ENCODE measurements at places on chromosomes 5 and 9. TPM values are rescaled to one million over a fixed set of nuclear protein-coding genes. Genes with fewer than 3 reads are reported as not detected.

Gene RPS23
- 2,292 TPM for polyA plus RNA-seq

Gene PCDHB12
- polyA plus RNA-seq = 5.0 TPM

Gene CENPK
- 30.3 TPM for polyA plus RNA-seq

Gene ELOVL7
- 12.2 TPM for polyA plus RNA-seq

Gene ANKRD33B
- 1.9 TPM for polyA plus RNA-seq

Gene INSL6
- polyA plus RNA-seq = 1.1 TPM

Gene KIAA0825
- 5.0 TPM for polyA plus RNA-seq

DNA sequence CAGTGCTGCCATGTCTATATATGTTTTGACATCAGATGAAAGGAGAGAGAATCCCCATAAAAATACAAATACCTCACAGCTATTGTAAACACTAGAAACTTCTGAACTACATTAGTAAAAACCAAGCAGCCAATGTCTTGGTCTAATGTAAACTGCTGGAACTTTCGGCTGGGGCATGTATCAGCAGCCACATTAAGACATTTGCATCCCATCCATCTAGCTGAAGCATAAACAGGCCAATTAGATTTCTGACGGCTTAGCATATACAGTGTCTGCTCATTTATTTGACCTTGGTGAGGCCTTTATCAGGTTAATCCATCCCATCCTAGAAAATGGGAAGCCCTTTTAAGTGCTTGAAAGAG, 65.7 kb downstream of the PTCH1 start:
- no peak for DNase-seq

DNA sequence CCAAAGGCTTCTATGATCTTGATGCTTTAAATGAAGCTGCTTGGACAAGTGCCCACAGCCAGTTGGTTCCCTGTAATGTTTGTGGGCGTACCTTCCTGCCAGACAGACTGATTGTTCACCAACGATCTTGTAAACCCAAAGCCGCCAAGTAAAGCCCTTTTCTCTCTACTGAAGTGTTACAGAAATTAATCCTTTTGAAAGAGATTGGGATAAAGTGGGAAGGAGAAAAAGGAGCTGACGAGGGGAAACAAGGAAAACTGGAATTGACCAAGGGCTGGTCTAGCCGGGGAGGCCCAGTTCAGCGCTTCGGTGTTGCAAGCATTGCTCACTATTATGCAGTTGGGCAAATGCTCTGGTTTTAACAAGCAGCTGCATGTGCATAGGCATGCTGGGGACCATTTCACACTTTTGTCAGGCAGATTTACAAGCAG, 53.2 kb downstream of the ZNF474 start:
- DNase-seq = no peak

- DNase-seq = no peak
These were observed 5.3 kb upstream of the TJP2 start for GRCh38 chr9:69168709-69169217.

- DNase-seq = no peak
These were observed 648.5 kb upstream of the WWC1 start for GRCh38 chr5:167642779-167643517.

DNA sequence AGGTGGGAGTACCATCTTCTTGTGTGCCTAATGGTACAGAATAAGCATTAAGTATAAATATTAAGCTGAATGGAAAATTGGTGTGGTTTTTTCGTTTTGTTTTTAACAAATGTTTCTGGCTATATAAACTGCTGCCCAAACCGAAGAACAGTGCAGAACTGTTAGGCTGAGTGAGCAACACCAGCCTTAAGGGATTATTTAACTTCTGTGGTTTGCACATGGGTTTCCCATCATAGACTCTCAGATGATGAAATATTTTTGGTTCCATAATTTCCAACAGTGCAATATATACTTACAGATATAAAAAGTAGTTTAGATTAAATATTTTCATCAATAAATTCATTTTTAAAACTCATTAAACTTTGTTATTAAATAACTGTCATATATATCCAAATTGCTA, 16.4 kb downstream of the C5orf63 start:
- DNase-seq = no peak

DNA sequence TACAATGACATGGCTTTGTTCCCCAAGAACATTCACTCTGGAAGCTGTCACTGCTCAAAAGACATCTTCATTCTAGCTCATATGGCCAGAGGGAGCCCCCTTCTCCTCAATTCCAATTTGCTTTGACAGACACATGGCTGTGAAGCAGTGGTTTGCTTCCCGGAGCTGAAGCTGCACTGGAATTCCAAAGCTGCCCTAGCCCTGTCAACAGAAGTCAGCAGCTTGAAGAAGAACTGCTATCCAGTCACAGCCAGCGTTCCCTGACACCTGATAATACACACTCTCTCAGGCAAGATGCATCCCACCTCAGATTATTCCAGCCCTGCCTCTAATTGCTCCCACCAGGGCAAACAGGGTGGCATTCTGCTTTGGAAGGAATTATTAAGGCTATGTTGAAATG, 93.7 kb downstream of the SEMA5A start:
- DNase-seq = no peak

- DNase-seq = no peak
These were observed 19.7 kb downstream of the CLINT1 start for GRCh38 chr5:157839157-157839795.

DNA sequence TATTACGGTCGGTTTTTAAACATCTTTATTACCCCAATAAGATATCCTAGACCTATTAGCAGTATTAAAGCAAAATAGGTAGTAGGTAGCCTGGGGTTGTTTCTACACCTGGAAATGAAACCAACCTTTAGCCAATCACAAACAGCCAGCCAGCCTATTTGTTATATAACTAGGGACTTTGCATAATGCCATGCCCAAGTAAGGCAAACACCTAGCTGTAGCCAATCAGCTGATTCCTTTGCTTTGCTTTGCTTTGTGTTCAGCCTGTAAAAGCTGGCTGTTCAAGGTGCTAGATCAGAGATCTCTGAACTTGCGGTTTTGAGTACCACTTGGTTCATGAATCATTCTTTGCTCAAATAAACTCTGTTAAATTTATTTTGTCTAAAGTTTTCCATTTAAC, 46.5 kb upstream of the SETD9 start:
- DNase-seq = no peak

DNA sequence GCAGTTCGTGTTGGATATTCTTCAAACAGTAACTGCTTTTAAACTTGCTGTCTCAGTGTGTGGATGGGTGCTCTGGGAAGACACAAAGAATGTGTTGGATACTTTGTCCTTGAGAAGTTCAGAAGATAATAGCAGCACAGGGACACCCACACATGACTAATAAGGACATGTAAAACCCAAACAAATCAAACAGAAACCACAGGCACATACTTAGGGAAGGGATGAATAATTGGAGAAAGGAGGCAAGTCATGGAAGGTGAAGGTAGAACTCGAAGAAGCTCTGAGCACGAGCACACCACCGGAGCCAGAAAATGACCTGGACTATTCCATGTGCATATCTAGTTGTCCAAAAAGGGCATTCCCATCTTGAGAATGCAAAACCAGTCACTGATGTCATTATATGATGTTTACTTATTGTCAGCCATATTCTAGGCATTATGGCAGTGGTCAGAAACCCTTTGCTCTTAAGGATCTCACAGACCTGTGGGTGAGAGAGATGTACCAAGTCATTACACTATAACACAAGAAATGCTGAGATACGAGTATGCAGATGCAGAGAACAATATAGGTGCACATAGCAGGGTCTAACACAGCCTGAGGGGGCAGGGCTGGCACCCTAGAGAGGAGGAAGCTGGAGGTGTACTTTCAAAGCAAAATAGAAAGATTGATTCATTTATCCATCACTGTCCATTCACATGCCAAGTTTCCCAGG, 152.9 kb downstream of the PIK3R1 start:
- no peak for DNase-seq

GRCh38 chr5:157491471-157491995, 31.5 kb downstream of the NIPAL4 start:
- no peak for DNase-seq
